Kidney glomerular epithelial cell (primary cell): ENCODE measurements at places on chromosomes 7 and 10.

GRCh38 chr10:130422366-130423324 lies 286.5 kb downstream of the GLRX3 start:
- DNase-seq: no peak

GRCh38 chr10:106625751-106626150 lies 538.8 kb downstream of the SORCS1 start:
- no peak for DNase-seq

- no peak for DNase-seq
Observed at GRCh38 chr10:29554660-29555059, 80.1 kb downstream of the SVIL start.

DNA sequence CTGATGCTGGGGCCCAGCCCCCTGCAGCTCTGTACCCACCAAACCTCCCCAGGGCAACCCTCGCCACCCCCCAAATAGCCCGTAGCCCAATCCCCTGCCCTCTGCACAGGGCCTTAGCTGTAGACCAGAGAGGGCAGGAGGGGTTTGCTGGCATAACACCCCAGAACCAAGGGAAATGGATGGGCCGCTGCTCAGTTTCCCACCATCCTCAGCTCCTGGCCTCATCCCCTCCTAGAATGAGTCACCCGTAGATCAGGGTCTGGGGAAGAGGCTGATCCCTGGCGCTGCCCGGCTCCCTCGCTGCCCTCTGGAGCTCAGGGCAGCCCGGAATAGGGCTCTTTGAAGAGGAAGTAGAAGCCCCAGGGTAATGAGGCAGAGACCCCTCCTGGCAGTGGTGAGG lies 31.2 kb downstream of the LDB3 start:
- DNase-seq: no peak

DNA sequence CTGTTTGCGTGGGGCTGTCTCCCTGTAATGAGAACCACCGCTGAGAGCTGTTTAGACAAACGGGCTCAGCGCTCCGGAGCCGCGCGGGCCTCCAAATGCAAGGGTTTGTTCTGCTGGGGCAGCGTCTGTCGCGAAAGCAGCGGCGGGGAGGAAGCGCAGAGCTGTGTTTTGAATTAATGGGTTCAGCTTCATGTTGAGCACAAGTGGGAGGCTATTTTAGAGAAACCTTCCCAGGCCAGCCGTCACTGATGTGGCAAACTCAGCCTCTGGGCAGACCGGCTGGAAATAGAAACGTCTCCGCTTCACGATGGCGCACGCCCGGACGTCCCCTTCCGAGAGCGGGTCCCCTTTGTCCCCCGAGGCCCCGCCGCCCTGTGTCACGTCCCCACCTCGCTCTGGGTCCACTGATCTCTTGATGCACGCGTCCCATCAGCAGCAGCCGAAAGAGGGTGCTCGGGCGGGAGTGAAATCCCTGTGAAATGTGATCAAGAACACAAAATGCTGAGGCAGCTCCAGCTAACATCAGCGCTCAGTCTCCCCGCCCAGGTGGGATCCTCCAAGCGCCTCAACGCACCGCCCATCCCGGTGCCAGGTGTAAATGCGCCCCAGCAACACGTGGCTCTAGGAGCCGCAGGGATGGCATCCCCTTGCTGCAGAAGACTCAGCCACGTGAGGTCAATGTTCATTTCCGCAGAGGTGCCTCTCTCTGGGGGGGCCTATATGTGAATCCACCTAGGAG lies 44.9 kb downstream of the BAMBI start:
- DNase-seq: peak; percentile 16

- DNase-seq: no peak
Observed at GRCh38 chr7:47953822-47954221, 5.6 kb upstream of the PKD1L1 start.

DNA sequence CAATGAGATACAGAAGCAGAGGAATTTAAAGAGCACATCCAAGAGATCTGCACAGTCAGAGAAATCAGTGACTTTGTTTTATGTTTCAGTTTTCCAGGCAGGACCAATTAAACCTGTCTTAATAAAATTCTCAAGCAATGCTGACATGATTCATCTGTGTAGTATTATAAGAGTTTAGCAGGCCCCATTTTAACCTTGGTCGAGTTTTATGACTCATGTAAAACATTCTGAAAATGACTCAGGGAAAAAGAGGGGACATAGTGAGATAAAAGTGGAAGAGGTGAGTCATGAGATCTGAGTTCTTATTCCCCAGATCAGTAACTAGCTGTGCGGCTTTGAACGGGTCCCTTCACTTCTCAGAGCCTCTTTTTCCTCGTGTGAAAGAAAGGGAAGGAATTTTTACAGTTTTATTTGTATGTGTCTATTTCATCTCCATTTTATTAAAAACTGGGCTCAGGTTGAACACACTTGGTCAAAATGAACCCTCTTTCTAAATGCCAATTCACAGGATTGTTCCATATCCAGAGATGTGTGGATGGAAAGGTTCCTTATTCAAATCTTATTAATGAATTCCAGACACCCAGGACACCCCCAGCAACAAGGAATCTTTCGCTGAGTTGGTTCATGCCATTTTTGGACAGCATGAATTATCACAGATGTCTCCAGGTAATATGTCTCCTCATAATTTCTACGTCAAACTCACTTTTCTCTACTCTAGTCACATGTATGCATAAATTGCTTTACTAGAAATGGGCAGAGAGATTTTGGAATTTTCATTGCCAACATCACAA lies 143.2 kb downstream of the JAZF1 start:
- DNase-seq: peak; percentile 99

GRCh38 chr7:25476863-25477499 lies 248.7 kb upstream of the NPVF start:
- DNase-seq: no peak

DNA sequence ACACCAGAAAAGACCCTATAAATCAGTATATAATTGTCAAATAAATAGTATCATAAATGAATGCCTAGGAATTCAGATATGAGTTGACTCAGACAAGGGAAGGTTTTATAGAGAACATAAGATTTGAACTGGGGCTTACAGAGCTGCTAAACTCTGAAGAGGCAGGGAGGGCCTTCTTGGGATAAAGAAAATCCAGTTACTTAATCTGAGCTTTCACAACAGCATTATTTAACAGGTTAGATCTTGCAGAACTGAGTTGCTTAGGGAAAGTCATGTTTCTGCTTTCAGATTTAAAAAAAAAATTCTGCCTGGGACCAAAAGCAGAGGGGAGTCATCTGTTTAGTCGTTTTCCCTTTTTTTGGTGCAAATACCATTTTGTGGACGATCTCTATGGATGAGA lies 594.8 kb upstream of the FZD8 start:
- DNase-seq: no peak

DNA sequence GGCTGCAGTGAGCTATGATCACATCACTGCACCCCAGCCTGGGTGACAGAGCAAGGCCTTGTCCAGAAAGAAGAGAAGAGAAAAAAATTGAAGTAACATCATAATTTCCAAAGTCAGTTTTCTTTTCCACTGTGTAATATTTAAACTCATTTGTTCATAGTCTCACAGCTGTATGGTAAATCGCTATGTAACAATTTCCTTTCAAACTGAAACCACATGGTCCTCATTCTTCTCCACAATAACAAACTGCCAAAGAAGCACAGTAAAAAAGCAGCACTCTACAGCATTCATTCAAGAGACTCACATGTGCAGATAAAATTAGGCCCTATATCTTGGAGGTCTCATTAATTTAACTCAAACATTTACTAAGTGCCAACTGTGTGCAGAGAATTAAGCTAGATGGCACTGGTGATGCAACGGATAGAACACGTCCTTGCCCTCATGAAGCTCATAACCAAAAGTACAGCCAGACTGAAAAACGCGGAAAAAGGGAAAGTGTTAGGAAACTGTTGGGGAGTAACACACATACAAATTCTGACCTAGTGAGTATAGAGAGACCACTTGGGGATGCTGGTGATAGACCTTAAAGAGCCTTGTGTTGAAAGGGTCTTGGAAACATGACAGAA lies 174.0 kb upstream of the KCTD7 start:
- DNase-seq: no peak

- DNase-seq: peak; percentile 54
Observed at GRCh38 chr10:13913897-13914296, 327.1 kb downstream of the PRPF18 start.

DNA sequence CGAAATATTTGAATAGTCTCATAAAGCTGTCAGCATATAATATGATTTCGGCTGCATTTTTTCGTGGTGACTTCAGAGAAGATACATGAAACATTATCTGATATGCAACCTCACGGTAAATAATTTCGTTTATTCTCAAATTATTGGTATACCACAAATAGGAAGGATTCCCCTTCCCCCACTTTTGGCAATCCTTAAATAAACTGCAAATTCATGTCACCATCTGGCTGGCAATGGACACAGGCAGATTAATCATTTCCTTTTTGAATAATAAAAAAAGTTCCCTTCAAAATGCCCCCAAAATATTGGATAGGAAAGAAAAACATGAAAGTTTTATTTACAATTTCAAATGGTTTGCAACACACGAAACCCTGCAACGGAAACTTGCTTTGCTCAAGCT lies 234.5 kb upstream of the MEOX2 start:
- no peak for DNase-seq

GRCh38 chr7:112898432-112899290 lies 108.5 kb upstream of the TMEM168 start:
- DNase-seq: peak; percentile 53

DNA sequence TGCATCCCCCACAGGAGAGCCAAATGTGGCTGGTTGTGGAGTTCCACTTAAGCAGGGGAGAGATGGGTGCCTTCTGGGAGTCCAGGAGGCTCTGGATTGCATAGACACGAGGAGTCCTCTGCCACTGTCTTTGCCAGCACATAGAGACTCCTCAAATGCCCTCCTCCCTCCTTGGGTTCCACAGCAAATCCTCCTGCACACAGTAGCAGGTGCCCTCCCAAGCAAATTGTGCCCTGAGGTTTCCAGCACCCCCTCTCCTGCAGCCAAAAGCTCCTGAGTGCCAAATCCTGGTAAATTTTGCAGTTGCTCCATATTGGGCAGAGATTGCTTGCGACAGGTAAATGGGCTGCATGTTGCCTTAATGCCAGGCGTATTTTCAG lies 5.8 kb downstream of the EVX1 start:
- no peak for DNase-seq

- DNase-seq: no peak
Observed at GRCh38 chr7:11127988-11128387, 154.3 kb downstream of the PHF14 start.

- peak; percentile 61 for DNase-seq
Observed at GRCh38 chr10:3393958-3394357, 221.4 kb upstream of the PITRM1 start.

GRCh38 chr7:84684836-84685480 lies 490.4 kb upstream of the SEMA3A start:
- DNase-seq: no peak

DNA sequence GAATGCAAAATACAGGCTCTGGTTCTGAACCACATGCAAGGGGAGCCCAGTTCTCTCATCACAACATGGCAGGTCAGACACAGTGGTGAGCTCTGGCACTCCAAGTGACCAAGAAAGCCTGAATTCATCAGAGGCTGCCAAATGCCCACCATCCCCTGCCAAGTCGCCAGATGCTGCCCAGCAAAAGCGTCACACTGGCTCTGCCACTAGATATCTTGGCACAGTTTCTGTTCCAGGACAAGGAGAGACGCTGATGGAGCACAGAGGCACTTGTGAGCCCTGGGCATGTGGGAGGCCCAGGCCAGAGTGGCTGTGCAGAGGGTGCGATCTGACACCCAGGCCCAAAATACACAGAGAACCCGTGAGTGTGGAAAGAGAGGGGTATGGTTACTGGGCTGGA lies 57.8 kb downstream of the GAD2 start:
- DNase-seq: no peak

DNA sequence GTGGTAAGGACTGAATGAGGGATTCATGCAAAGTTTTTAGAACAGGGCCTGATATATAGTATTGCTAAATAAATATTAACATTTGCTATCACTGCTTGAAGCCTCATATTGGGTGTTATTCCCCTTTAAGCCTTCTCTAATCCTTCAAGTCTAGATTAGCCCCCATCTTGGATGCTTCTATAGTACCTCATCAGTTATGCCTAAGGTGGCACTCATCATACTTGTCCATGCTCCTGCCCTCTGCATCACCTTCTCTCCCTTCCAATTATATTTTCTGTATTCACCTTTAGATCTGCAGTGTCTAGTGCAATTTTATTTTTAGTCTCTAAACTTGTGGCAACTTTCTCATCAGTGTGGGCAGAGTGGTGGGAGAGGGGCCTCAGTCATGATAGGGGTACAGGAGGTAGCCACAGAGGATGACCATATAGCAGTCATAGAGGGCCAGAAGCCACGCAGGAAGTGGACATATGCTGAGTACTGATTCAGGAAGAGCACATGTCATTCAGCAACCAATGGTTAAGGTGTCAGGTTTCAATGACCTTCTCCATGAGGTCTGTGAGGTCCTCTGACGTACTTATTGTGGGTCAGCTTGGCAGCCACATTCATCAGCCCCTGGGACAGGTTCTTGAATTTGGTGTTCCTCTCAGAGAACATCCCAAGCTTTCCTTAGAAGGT lies 2.5 kb downstream of the ENTPD1 start:
- DNase-seq: no peak

- DNase-seq: no peak
Observed at GRCh38 chr10:44864051-44864450, 47.1 kb upstream of the TMEM72 start.

GRCh38 chr10:121975295-121976086 lies 474 bp upstream of the NSMCE4A start:
- no peak for DNase-seq

GRCh38 chr10:75342397-75342796 lies 59.2 kb downstream of the ZNF503 start:
- no peak for DNase-seq

GRCh38 chr7:70846208-70846607 lies 285.7 kb upstream of the GALNT17 start:
- DNase-seq: no peak

GRCh38 chr7:150745086-150745485 lies 7.9 kb downstream of the GIMAP5 start:
- no peak for DNase-seq

GRCh38 chr7:143978585-143978984 lies 21.5 kb upstream of the OR6B1 start:
- DNase-seq: no peak

GRCh38 chr7:111240371-111240770 lies 149.4 kb downstream of the LRRN3 start:
- no peak for DNase-seq

DNA sequence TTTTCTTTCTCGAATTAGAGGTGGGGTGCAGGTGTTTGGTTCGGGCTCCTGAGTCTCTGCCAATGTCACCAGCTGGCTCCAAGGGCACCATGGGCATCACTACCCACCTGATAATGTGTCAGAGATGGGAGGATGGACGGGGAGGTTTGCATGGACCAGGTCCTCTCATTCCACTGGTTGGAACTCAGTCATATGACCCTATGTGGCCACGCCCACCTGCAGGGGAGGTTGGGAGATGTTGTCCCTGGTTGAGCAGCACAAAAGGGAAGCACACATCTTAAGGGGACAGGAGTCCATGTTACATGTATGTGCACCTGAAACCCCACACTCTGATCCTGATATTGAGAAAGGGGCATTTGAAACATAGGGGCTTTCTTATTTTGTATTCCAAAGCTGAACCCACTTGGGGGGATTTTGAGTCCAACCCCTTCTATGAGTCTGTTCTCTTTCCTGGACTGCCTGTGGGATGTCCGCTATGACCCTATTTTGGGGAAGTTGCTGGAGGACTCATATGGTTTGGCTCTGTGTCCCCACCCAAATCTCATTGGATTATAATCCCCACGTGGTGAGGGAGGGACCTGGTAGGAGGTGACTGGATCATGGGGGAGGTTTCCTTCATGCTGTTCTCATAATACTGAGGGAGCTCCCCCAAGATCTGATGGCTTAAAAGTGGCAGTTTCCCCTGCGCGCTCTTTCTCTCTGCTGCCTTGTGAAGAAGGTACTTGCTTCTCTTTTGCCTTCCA lies 66.9 kb upstream of the BAIAP2L1 start:
- DNase-seq: no peak
